Activated naive CD4-positive, alpha-beta T cell treated with anti-CD3 and anti-CD28 coated beads, Interleukin-2, amount 50 U/mL, for 72 hours (primary cell): ENCODE measurements at places on chromosomes 11 and 22.

GRCh38 chr11:8545698-8546366 lies 48.2 kb downstream of the STK33 start:
- no peak for DNase-seq

GRCh38 chr22:48353116-48353947 lies 1474.3 kb downstream of the BRD1 start:
- no peak for DNase-seq

GRCh38 chr11:112421879-112422278 lies 161.2 kb upstream of the PLET1 start:
- DNase-seq, result no peak

DNA sequence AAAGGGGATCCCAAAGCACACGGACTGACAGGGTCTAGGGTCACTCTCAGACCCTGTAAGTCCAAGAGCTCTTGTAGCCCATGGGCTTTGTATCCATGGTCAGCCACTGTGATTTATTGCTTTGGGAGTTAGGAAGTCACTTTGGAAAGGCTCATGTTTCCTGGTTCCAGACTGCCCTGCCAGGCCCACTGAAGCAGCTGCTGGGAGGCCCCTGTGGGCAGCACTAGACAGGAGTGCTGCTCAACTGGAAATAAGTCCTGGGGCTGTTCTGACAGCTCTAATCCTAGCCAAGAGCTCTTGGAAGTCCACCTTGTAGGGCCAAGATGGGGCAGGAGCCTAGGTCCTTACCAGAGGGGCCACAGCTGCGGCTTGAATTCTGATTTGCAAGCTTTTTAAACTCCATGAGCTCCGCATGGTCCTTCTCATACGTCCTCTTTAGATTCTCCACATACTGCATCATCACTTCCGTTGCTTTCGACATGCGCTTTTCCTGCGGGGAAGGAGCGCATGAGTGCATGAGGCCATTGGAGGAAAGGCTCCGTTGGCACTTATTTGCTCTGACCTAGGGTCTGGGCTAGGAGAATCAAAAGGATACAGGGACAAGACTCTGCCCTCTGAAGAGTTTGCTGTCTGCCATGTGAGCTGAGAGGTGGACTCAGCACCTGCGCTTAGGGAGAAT lies 32.2 kb upstream of the LYVE1 start:
- DNase-seq, result no peak

GRCh38 chr11:36073411-36074203 lies 129.7 kb downstream of the LDLRAD3 start:
- DNase-seq, result no peak
